Caco-2 (cell line): ENCODE measurements at places on chromosomes 5 and 9.

GRCh38 chr5:2492476-2492875 is 259.0 kb downstream of the IRX2 start:
- DNase-seq, result no peak

- no peak for DNase-seq
Measured at GRCh38 chr9:125815568-125815967, 68.4 kb downstream of the PBX3 start.

DNA sequence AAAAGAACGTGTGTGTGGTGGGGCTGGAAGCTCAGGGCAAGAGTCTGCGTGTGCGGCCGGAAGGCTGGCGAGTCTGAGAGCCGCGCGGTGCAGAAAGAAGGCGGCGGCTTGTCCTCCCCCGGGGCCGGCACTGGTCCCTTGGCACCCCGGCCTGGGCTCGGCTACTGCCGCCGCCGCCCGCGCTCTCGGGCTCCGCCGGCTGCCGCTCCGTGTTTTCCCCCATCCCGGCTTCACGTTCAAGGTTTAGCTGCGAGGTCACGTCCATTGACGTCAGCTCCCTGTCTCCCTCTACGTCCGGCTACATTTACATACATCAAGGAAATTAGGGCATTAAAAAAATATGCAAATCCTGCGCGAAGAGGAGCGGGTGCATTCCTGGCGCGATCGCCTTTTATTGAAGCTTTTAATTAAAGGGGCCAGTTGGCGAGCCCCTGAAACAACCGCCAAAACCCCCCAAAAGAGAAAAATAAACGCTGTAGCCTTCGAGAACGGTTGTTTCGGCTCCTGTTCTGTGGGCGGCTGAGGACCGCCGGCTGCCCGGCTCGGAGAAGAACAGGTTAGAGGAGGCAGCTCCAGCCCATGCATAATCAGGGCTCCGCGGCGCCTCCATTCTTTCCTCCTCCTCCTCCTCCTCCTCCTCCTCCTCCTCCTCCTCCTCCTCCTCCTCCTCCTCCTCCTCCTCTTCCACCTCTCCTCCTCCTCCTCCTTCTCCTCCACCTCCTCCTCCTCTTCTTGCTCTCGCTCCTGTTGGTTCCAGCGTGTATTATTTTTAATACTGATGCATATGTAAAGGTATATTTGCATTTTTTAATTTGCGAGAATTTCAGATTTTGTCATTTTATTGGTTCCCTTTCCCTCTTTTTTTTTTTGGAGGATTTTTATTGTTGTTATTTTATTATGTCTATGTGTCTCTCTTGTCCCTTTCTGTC is 207.0 kb downstream of the MEF2C start:
- no peak for DNase-seq

- DNase-seq, result no peak
Measured at GRCh38 chr5:126723643-126724042, 53.3 kb upstream of the LMNB1 start.

GRCh38 chr9:135847833-135848232 is 59.5 kb downstream of the CAMSAP1 start:
- no peak for DNase-seq
